ENCODE measurements at places on chromosomes 7 and 10.
A peak's percentile ranks its signal among the peaks of the same experiment; 100 is the strongest.

DNA sequence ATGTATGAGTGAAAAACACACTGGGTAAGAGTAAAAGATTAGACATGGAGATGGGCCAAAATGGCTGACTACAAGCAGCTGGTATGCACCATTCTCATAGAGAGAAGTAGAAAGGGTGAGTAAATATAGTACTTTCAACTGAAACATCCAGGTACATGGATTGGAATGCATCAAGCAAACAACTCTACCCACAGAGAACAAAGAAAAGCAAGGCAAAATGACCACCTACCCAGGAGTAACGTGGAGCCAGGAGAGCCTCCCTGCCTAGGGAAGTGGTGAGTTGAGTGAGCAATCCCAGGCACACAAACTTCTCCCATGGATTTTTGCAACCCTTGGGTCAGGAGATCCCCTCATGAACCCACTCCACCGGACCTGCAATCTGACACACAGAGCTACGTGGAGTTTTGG is 212.8 kb downstream of the PTN start:
- no peak for DNase-seq

DNA sequence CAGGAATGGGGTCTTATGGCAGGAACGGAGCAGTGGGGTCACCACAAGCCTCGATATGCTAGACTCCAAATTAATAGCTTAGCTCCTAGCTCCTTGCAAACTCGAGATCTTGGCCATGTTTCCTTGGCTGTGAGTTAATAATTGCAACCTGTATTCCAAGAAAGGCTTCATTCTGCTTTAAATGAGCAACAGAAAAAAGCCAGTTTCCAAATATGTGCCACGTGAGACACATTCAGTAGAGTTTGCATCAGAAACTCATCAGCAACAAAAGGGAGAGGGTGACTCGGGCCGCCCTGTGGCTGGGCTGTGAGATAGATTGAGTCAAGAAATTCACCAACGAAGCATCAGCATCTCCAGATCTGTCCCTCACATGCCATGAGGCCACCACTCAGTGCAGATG is 112.0 kb downstream of the NPTX2 start:
- DNase-seq, result no peak

DNA sequence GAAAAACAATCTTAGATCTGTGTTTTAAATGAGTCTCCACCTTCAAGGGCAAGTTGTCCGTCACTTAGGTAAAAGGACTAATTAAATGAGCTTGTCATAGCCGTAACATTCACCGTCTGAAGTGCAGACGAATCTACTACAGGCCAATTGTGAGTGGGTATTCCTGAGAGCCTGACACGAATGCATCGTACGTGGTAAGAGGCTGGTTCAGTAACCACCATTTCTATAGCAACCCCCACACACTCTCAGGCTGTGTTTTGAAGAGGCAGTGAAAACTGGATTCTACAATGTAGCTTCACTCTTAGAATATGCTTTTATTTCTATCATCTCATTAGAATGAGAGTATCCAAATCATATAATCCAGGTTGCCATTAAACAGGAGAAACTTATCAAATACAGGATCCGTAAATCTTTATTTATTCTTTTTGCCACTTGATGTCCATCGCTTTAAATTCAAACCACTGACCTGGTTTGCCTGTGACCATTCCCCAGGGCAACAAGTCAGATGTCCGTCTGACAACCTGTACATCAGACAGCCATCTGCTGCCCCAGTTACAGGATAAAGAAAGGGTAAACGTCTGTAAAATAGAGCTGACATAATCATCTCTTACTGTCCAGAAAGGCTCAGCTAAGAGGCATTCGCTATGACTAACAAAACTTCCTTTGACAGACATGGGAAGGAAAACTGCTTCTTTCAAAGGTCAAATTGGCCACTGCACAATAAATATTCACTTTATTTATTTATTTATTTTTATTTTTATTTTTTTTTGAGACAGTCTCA is 70.3 kb upstream of the NMT2 start:
- no peak for DNase-seq

- DNase-seq, result peak; percentile 71
Measured at GRCh38 chr7:98559958-98560357, 57.1 kb upstream of the NPTX2 start.

DNA sequence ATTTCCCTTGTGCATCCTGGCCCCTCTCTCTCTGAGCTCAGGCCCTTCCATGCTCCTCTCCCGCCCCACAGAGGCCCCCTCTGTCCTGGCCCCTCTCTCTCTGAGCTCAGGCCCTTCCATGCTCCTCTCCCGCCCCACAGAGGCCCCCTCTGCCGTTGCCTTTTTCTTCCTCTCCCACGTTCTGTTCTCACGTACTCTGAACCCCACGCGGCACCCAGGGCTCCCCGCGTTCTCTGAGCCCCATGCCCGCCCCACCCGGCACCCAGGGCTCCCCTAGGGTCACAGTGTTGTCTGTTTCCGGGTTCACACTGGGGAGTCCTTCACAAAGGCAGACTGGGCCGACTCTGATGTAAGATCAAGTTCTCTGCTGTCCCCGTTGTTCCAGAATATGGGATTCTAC is 336.8 kb downstream of the DNAJB6 start:
- DNase-seq, result peak; percentile 21

DNA sequence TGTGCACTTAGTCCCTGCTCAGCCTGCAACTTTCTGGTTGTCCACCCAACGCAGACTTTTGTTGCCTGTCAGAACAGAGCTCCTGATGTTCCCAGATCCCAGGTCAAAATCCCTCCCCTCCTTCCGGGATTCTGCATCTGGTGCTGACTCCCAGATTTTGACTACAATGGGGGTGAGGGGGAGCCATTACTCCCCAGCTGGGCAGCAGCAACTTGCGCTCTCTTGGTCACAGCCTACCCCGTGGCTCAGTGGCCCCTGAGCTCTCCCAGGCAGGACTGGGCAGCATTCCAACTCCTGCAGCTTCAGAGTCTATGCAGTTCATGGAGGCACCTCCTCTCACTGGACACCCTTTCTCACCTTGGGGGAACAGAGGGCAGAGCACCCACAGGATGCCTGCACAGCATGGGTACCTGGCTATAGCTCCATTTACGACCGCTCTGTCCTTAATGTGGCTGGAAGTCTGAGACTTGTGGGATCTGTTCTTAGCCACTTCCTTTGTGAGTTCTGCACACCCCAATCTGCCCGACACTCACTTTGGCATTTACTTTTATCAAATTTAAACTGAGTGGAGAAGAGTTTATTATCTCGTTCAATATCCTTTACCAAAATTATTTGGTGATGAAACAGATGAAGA is 545.5 kb upstream of the MGMT start:
- DNase-seq, result no peak

GRCh38 chr7:75808106-75808505 is 5.5 kb downstream of the CCL24 start:
- no peak for DNase-seq

- DNase-seq, result no peak
Measured at GRCh38 chr7:131905471-131905973, 349.1 kb upstream of the PODXL start.

DNA sequence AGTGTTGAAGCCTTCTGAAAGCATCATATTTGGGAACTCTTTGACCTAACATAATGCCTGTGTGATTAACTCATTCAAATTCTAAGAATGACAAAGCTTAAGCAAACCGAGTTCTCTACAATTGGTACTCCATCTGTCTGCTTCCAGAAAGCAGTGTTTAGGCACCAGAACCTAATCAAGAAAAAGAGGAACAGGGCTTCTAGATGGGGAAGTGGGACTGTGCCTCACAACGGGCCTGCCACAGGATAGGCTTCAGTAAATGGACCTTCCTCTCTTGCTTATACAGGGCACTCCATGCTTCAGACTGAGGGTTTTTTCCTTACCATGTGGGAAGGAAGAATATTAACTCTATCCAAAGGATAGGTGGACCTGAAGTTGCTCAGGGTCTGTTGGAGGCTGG is 808.1 kb downstream of the XPNPEP1 start:
- no peak for DNase-seq

DNA sequence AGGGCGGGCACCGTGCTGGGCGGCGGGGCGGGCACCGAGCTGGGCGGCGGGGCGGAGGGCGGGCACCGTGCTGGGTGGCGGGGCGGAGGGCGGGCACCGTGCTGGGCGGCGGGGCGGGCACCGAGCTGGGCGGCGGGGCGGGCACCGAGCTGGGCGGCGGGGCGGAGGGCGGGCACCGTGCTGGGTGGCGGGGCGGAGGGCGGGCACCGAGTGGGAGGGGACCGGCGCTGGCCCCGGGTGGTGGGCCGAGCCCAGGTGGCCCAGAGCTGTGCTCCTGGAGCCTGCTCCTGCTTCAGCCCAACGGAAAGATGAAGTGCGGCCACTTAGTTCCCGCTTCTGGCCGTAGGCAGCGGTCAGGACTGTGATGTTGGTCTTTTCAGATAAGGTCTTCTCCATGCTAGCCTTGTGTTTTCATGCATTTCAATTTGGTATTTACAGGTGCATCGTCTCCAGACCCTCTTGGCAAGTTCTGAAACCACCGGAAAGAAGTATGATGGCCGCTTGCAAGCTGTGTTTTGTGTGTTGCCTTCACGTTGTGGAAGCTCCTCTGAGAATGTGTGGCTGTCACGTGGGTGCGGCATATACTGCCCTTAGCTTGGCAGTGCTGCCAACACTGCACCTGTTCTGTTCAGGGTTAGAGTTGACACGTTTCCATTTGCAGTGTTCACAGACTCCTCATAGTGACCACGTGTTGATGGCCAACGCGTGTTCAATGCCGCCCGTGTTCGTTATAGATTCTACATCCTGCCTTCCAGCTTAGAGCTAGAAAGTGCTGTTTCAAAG is 25.2 kb downstream of the IQCE start:
- no peak for DNase-seq

GRCh38 chr10:133481086-133481643 is 27.4 kb downstream of the SCART1 start:
- no peak for DNase-seq

GRCh38 chr7:16023046-16023445 is 336.6 kb upstream of the MEOX2 start:
- DNase-seq, result no peak

GRCh38 chr7:71843676-71844075 is 568.5 kb downstream of the CALN1 start:
- no peak for DNase-seq

DNA sequence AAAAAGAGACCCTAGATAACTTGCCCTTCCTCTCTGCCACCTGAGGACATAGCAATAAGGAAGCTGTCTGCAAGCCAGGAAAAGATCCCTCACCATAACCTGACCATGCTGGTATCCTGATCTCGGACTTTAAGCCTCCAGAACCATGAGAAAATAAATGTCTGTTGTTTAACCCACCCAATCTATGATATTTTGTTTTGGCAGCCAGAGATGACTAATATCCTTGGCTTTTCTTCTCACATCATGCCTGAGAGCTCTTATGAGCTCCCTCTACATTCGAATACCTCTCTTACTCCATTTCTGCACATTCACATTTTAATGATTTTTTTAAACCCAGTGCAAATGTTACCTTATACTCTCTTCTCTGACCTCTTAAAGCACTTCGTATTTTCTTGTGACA is 214.0 kb upstream of the CHRM2 start:
- no peak for DNase-seq
